ENCODE measurements at places on chromosomes 6 and 20.

GRCh38 chr6:43876602-43877001 lies 106.6 kb downstream of the VEGFA start:
- no peak for DNase-seq

DNA sequence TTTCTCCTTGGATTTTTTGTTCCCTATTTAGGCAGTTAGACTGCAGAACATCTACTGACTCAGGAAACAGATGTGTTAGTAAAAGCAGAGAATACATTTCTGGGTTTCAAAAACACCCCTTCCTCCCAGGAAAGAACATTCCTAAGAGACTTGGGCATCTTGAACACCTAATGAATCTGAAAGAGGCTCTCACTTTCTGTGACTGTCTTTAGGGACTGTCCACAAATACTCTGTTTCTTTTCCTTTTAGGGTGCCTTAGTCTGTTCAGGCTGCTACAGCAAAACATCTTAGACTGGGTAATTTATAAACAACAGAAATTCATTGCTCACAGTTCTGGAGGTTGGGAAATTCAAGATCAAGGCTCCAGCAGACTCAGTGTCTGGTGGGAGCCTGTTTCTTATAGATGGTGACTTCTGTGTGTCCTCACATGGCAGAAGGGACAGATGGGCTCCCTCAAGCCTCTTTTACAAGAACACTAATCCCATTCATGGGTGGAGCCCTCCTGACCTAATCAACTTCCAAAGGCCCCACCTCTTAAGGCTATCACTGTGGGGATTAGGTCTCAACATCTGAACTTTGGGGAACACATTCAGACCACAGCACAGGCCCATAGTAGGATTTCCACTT lies 19.4 kb upstream of the CCN5 start:
- DNase-seq = no peak

- no peak for DNase-seq
Observed at GRCh38 chr6:125987026-125987617, 782 bp downstream of the TRMT11 start.

DNA sequence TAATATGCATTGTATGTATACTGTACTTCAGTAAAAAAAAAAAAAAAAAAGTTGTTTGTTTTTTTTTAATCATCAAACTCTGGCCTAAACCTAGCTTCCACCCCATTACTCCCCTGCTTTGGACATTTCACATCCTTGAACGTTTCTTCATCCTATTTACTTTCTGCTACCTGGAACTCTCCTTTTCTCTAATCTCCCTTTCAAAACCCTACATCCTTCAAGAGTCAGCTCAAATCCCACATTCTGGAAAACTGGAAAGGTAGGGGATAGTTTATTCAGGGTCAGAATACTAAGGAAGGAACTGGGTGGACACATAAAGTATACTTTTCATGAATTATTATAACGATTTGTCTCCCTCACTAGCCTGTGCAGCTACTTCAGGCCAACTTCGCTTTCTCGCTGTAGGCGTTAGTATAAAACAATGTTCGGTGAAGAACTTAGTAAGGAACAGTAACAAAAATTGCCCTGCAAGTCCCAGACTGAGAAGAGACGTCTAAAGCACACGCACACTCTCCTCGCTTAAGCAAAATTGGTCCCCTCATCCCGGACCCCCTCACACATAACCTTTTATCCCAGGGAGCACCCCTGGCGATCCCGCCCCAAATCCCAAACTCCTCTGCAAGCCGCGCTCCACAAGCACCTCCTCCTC lies 775 bp downstream of the PIGU start:
- DNase-seq = no peak

DNA sequence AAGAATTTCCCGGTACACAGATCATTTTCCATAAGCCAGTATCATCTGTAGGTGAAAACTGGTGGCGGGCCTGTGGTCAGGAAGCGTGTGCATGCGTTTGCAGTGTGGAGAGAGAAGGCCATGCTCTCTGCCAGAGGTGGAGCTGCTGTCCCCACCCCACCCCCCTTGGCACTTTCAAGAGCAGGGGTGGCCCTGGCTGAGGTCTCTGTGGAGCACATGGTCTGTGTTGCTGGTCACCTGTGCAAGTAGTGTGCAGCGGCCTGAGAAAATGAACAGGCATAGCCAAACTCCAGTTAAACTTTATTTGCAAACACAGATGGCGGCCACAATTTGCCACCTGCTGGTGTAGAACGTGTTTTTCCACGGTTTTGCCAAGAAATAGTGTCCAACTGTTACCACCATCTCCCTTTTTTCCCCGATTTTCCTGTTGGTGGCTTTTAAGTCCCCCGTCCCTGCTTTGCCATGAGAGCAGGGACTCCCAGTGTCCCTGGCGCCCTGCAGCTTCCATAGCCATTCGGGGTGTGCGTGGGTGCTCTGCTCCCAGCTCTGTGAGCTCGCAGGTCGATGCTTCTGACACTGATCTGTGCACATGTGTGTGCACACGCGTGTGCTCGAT lies 2.5 kb downstream of the ADRM1 start:
- no peak for DNase-seq

DNA sequence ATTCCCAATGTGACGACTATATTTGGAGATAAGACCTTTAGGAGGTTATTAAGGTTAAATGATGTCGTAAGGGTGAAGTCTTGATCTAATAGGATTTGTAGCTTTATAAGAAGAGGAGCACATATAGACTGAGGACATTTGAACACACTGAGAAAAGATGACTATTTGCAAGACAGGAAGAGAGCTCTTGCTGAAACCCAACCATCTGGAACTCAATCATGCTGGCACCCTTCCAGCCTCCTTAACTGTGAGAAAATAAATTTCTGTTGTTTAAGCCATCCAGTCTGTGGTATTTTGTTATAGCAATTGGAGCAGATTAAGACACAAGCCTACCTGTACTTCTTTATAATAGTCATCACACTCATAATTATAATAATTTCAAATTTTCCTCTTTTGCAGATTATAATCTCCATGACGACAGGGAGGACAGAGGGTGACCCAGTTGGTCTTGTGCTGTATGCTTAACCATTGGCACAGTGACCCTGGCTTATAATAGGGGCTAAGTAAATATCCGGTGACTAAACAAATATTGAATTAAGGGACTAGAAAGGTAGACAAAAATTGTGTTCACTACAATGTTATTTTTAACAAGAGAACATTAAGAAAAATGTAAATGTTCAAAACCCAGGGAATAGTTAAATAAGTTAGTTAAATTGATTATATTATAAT lies 206.4 kb upstream of the HDDC2 start:
- DNase-seq = no peak

DNA sequence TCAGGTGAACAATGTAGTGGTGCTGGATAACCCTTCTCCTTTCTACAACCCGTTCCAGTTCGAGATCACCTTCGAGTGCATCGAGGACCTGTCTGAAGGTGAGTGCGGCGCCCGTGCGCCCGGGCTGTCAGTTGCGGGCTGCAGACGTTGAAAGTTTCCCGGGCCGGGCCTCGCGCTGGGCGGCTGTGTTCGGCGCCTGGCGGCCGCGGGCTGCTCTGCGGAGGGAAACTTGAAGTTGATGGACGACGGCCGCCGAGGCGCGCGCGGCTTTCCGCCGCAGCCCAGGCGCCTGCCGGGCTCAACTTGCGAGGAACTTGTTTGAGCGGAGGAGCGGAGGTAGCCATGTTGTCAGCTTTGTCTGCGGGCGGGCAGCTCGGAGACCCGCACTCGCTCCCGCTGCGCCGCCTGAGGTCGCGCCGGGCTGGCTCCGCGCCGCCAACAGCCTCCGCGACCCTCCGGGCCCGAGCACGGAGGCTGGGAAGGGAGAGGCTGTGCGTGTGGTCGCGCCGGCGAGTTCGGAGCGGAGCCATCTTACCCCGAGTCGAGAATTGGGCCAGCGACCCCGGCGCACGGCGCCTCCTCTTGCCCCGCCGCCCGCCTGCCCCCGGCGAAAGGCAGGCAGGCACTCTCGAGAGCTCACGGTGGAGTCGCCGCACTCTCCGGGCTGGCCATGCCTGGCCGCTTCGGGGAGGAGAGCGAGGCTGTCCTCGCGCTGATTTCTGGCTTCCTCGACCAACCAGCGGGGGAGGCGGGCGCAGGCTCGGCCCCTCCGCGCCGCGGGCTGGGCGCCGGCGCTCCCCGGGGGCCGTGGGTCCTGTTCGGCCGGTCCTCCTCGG lies 691 bp downstream of the ASF1A start:
- peak; percentile 30 for DNase-seq

DNA sequence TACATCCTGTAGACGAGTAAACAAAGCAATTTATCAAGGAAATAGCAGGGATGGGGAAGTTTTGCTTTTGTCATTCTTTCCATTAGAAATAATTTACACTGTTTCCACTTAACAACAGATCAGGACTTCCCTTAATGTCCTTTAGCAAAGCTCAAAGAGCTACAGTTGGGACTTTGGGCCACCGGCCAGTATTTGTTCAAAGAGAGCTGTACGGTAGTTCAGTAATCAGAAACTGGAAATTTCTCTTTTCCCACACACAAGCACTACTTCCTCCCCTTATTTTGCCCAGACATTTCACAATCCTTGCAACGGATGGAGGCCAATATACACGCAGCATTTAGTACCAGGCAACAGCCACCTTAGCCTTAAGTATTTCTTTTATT lies 12.1 kb upstream of the HINT3 start:
- DNase-seq = no peak

DNA sequence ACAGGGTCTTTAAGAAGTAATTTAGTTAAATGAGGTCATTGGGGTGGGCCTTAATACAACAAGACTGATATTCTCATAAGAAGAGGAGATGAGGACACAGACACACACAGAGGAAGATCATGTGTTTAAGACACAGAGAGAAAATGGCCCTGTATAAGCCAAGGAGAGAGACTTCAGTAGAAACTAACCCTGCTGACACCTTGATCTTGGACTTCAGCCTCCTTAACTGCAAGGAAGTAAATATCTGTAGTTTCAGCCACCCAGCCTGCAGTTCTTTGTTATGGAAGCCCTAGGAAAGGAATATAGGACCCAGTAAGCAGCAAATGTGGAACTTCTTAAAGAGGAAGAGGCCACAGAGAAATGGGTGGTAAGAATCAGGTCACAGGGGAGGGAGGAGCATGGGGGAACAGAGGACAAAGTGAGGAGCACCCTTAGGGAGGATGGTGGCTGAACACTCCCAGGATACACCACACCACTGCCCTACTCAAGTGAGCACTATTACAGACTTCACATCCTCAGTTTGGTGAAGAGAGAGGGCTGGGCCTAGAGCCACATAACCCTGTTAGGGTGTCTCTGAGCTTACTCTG lies 762 bp downstream of the SIRPB1 start:
- no peak for DNase-seq

GRCh38 chr20:59351157-59352040 lies 51.0 kb downstream of the EDN3 start:
- no peak for DNase-seq

GRCh38 chr6:43115365-43115764 lies 39.3 kb downstream of the PTK7 start:
- DNase-seq = no peak

- DNase-seq = peak; percentile 28
Observed at GRCh38 chr6:26064619-26065257, 22.5 kb upstream of the HFE start.

DNA sequence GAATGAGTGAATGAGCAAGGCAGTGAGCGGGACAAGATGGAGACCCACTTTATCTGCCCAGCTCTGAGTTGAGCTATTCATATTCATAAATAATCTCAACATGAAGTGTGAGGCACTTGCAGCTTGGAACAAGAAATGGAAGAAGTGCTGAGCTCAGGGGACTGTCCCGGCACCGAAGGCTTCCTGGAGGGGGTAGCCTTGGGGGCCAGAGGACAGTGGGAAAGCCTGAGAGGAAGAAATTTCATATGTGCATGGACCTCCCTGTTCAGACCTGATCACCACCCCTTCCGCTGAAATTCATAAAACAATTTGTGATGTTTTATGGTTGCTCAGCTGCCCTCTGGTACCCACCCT lies 103.2 kb downstream of the TOX2 start:
- no peak for DNase-seq

DNA sequence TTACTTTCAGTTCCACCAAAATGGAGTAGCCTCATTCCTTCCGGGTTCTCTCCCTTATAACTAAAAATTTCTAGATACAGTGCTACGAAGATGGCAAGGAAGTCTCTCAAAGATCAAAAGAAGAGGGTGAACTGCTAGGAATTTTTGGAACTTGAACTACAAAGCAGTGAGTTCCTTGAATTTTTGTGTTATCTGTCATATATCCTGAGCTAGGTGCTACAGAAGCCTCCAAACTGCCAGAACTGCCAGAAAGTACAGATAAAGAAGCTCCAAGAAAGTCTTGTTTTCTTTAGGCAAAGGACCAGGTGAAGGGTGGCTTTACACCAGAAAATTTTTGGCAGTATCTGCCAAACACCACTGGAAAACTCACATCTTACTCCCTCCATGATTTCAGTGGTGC lies 218.8 kb upstream of the FLRT3 start:
- no peak for DNase-seq

GRCh38 chr6:111764238-111765175 lies 108.7 kb downstream of the FYN start:
- DNase-seq = peak; percentile 33

GRCh38 chr6:26576929-26577719 lies 19.6 kb upstream of the ABT1 start:
- DNase-seq = peak; percentile 66

- no peak for DNase-seq
Observed at GRCh38 chr6:17892097-17892686, 95.2 kb downstream of the KIF13A start.

DNA sequence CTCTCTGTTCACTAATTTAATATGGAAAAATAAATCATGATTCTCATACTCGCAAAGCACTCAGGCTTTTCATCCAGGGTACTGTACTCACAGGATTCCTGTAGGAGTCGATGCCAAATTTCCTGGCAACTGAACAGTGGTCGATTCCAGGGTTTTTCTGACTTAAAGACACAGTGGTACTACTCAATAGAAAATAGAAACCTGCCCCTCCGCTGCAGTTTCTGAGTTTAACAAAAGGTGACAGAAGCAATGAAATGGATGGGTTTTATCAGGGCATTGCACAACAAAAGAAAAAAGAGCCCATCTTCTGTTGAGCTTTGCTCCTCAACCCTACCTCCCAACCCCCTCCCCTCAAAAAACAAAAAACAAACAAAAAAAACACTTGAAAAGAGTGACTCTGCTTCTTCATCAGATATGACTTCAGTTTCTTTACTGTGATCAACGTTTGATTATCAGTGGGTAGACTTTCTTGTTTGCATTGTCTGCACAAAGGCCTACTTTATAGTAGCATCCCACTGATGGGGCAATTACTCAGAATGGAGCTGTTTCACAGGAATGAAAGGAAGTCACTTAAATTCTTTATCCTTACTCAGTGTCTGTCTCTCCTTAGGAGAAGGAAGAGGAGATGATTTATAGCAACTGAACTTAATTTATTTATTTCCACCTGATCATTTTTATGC lies 96.2 kb upstream of the FOXO3 start:
- DNase-seq = no peak

Data from stimulated activated CD4-positive, alpha-beta T cell treated with anti-CD3 and anti-CD28 coated beads, TNF-alpha, amount 100 ng/mL, for 48 hours (primary cell).